Stimulated activated CD4-positive, alpha-beta T cell treated with anti-CD3 and anti-CD28 coated beads, Interleukin-15, amount 100 ng/mL, for 1 hour (primary cell): ENCODE measurements at places on chromosomes 12 and 14.

DNA sequence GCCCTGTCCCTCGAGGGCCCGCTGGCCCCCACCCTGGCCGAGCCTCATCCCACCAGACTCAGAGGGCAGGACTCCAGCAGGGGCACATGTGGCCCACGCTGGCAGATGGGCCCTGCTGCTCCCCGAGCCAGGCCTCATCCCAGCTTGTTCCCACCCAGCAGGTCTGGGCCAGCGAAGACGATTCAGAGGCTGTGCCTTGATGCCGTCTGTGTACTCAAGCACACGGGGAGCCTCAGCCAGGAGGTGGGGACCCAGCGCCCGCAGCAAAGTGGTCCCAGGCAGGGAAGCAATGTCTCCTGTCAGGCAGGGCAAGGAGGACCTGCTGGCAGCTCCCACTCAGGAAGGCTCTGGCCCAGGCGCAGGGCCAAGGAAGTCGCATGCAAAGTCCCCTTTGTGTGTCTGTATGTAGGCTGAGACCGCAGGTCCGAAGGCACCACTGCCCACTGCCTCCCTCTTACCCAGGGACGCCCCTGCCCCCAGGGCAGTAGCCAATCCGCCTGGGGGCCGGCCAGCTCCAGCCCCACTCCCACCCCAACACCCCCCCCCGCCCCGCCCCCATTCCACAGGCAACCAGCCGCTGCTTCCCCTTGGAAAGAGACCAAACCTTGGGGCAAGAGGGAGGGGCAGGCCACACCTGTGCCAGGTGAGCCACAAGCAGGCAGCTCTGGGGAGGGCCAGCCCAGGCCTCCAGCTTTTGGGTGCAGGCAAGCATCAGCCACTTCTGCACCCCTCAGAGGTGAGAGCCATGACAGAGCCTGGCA is 9.4 kb downstream of the DEGS2 start:
- no peak for DNase-seq

DNA sequence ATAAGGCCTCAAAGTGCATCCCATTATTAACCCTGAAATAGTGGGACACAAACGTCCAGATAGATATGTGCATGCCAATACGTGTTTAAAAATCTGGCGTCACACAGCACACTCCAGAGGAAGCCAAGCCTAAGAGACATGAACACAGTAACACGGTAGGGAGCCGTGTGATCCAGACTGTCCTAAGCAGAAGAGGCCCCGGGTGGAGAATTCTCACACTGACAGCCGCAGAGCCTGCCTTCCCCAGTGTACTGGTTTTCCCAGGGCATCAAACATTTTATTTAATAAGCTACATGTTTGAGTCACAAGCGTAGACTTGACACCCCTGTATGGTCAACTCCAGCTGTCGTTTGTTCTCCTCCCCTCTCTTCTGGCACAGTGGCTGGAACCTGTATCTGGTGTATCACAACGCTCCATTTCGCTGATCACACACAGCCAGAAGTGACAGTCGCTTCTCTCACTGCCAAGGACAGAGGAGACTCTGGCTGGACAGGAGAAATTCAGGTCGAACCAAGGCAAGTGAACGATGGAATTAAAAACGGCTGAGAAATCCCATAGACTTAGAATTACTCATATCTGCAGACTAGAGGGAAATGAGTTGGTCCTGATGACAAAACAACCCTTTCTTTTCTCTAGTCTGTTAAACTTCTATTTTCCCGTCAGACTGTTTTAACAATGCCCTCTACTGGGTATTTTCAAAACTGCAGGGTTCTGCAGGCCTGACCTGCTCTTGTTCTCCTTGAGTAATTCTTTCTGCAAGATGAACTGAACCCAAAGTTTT is 359.9 kb downstream of the RGS6 start:
- DNase-seq, result no peak

GRCh38 chr12:106953352-106954250 is 2.1 kb upstream of the TMEM263 start:
- DNase-seq, result no peak

DNA sequence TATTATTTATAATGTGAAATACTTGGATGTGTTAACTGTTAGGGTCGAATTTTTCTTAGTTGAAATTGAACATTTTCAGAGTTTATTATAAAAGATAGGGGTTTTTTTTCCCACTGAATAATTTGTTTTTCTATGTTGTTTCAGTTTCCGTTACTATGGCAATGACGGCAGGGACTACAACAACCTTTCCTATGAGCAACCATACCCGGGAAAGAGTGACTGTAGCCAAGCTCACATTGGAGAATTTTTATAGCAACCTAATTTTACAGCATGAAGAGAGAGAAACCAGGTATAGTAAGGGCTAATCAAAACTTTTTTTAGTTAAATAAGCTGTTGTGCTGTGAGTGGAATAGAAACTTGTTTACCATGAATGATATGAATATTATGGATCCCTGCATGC is 35.1 kb upstream of the BMAL2 start:
- DNase-seq, result no peak

GRCh38 chr14:89973234-89973823 is 17.6 kb downstream of the TDP1 start:
- no peak for DNase-seq

- no peak for DNase-seq
Observed at GRCh38 chr12:67107235-67107634, 161.9 kb upstream of the CAND1 start.
